ENCODE measurements at places on chromosomes 12 and 14. TPM values are rescaled to one million over a fixed set of nuclear protein-coding genes. Genes with fewer than 3 reads are reported as not detected.

Gene DNAI7
- 0.79 TPM for total RNA-seq

Gene KRT3
- 0.10 TPM for total RNA-seq

Gene NUMB
- 43.4 TPM for total RNA-seq

GRCh38 chr12:88419794-88420193, 160.5 kb downstream of the KITLG start:
- peak; percentile 25 for DNase-seq

DNA sequence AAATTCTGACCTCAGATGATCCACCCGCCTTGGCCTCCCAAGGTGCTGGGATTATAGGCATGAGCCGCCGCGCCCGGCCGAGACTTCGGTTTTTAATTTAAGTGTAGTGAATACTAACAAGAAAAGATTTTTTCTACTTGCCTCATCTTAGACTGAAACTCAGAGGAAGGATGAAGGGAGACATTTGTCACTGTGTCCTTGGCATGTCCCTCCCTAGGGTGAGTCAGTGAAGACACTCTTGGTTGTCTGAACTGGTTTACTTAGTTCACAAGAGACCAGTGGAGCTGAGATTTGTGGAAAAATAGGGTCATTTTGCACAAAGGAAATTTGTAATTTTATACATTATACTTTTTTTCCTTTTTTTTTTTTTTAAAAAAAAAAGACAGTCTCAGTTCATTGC, 13.5 kb downstream of the C12orf71 start:
- no peak for DNase-seq

Gene ANAPC7
- 38.0 TPM for total RNA-seq

Gene KRT7
- total RNA-seq, result 10.4 TPM

Gene TECPR2
- 8.5 TPM for total RNA-seq

DNA sequence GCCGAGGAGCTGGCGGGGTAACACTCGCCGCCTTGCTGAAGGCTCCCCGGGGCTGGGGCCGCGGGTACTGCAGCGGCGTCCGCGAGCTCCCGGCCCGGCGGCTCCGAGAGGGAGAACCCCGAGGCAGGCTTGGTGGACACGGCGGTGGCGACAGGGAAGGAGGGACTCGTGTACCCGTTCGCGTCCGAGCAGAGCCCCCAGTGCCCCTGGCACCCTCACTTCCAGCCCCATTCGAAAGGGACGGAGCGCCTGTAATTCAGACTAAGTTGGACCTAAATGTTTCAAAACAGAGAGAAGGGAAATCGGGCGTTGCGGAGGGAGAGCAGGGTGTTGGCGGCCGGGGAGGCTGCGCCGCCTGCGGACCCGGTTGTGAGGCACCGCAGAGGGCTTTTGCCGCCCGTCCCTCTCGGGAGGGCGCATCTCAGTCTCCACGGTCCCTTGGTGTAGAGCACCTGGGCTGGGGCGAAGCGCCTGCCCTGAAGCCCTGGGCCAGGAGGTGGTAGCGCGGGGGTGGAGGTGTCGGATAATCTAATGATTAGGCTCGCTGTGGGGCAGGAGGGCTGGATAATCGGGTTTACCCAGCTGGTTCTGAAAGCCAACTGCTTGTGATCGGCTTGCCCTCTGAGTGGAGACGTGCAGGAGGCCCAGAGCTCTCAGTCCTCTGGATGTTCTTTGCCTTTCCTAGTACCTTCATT, 771 bp downstream of the DAAM1 start:
- no peak for DNase-seq

Gene LYZ
- total RNA-seq, result 148 TPM

Gene SPTB
- 32.7 TPM for total RNA-seq

GRCh38 chr14:51382506-51382905, 142.5 kb downstream of the TMX1 start:
- DNase-seq, result peak; percentile 6

Gene OR4K15
- total RNA-seq, result not detected

- no peak for DNase-seq
Observed at GRCh38 chr14:101857226-101857625, 95.7 kb downstream of the PPP2R5C start.

GRCh38 chr12:75599061-75599460, 87.7 kb upstream of the KRR1 start:
- DNase-seq, result no peak

DNA sequence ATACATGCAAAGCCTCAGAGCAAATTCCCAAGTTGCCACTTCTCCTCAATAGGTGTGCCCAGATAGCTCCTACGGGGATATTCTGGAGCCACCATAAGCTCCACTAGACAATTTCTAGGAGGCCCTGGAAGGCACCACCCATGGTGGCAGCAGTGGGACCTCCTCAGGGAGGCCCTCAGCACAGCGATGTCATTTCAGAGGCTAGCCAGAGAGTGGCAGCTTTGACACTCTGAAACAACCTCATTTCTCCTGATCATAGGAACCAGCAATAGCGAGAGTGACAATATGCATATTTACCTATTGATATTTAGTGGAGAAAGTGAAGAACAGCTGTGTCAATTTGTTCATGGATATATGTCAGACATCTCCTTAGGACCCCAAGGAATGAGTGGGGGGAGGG, 612.3 kb downstream of the SOX5 start:
- DNase-seq, result no peak

Gene PLEKHG7
- not detected for total RNA-seq
